ENCODE measurements at places on chromosomes 11 and 22.

- no peak for DNase-seq
- H3K27me3 ChIP-seq: no peaks in the 10 kb centered on the region
- H3K4me1 ChIP-seq: peaks cover 15% of the 10 kb centered on the region
- no peak overlapping the region for H3K4me3 ChIP-seq
Measured at GRCh38 chr11:67311556-67312082, 8.3 kb downstream of the SSH3 start.

DNA sequence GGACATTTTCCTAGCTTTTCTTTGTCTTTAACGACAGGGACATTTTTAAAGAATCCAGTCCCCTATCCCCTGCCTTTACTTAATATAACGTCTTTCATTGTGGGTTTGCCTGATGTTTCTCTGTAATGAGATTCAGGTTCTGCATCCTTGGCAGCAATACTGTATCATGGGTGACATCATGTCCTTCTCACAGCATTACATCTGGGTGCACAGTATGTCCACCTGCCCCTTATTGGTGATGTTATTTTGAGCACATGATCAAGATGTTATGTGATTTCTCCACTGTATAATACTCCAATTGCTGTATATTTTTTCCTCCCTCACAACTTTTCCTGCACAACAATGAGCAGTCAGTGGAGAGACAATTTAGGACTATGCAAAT is 9.7 kb upstream of the STK33 start:
- H3K27me3 ChIP-seq: peaks cover 26% of the 10 kb centered on the region
- H3K27ac ChIP-seq: no peak overlapping the region
- DNase-seq: no peak
- no peak overlapping the region for H3K4me3 ChIP-seq

GRCh38 chr11:66844496-66845142 is 1.4 kb downstream of the RCE1 start:
- no peak for DNase-seq
- peaks cover 22% of the 10 kb centered on the region for H3K36me3 ChIP-seq
- H3K27ac ChIP-seq: peak overlapping the region; percentile 94

DNA sequence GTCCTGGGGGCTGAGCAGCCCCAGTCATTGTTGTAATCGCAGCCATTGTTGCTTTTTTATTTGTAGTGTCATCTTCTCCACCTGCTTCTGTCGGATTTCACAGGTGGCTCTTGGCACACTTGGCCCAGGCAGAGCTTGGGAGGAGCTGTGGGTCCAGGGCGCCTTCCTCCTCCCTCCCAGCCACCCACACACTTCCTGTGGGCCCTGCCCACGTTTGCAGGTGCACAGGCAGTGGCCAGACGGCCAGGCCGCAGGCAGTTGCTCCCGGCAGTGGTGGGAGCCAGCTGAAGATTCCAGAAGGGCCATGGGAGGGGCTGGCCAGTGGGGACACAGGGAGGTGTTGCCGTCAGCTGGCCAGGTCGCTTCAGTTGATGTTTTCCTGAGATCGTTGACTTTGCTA is 1191.9 kb downstream of the BRD1 start:
- H3K27me3 ChIP-seq: no peaks in the 10 kb centered on the region
- H3K27ac ChIP-seq: no peak overlapping the region
- no peak for DNase-seq
- H3K36me3 ChIP-seq: no peaks in the 10 kb centered on the region
- peaks cover 12% of the 10 kb centered on the region for H3K4me1 ChIP-seq
- H3K4me3 ChIP-seq: no peak overlapping the region

GRCh38 chr22:47166446-47167016 is 404.1 kb downstream of the TBC1D22A start:
- DNase-seq: no peak
- no peaks in the 10 kb centered on the region for H3K27me3 ChIP-seq
- no peak overlapping the region for H3K4me3 ChIP-seq
- peaks cover 13% of the 10 kb centered on the region for H3K36me3 ChIP-seq

DNA sequence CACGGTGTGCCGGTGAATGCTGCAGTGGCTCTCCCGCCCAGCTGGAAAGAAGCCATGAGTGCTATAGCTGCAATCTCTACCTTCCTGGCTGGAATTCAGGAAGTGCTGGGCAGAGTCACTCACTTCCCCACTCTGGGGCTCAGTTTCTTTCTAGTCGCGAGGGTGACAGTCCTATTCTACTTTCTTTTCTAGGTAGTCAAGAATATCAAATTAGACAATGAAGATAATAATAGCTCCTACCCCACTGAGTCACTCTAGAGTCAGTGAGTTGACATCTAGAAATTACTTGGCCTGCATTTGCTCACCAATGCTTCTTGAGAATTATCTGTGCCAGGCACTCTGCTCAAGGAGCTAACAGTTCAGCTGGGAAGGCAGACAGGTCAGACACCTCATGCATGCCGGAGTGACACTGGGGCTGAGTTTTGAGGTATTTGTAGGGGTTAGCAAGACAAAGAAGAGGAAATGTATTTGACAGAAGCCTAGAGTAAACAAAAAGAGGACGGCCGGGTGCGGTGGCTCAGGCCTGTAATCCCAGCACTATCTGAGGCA is 3.2 kb downstream of the CENPM start:
- H3K4me3 ChIP-seq: peak overlapping the region; percentile 16
- peaks cover 64% of the 10 kb centered on the region for H3K36me3 ChIP-seq
- no peak overlapping the region for H3K27ac ChIP-seq
- H3K27me3 ChIP-seq: no peaks in the 10 kb centered on the region
- H3K4me1 ChIP-seq: peaks cover 64% of the 10 kb centered on the region

GRCh38 chr11:28566339-28567089 is 458.3 kb downstream of the METTL15 start:
- DNase-seq: peak; percentile 2
- no peak overlapping the region for H3K27ac ChIP-seq
- no peak overlapping the region for H3K4me3 ChIP-seq
- H3K27me3 ChIP-seq: peaks cover 9% of the 10 kb centered on the region
- peaks cover 2% of the 10 kb centered on the region for H3K4me1 ChIP-seq

- H3K4me1 ChIP-seq: no peaks in the 10 kb centered on the region
- H3K27me3 ChIP-seq: peaks cover 14% of the 10 kb centered on the region
- H3K27ac ChIP-seq: no peak overlapping the region
- DNase-seq: no peak
Measured at GRCh38 chr11:113567867-113568544, 92.8 kb upstream of the DRD2 start.

GRCh38 chr22:46895753-46896152 is 133.3 kb downstream of the TBC1D22A start:
- no peak overlapping the region for H3K4me3 ChIP-seq
- DNase-seq: no peak
- H3K27ac ChIP-seq: no peak overlapping the region

- no peak for DNase-seq
- H3K27me3 ChIP-seq: peaks cover 52% of the 10 kb centered on the region
- H3K36me3 ChIP-seq: no peaks in the 10 kb centered on the region
Measured at GRCh38 chr11:107609400-107610218, 18.7 kb downstream of the ELMOD1 start.

DNA sequence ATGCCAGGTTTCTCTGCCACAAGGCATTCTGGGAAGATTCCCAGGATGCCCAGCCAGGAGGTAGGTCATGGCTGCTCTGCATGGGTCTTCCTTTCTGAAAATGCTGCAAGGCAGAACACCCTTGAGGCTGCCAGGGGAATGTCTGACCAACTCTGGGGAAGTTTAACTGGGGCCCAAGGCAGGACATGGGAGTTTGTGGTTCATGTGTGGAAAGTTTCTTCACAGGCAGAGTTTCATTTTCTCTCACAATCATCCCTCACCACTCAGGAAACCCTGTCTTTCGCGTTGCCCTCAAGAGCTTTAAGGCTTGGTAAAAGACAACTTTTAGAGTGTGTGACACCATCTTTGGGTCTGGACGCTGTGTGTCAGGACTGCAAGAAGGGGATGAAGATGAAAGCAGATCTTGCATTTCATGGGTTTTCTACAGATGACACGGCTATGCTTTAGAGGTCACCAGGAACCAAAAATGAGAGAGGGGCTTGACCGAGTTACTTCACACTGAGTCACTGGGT is 133.5 kb downstream of the CD44 start:
- H3K27me3 ChIP-seq: no peaks in the 10 kb centered on the region
- peak overlapping the region; percentile 20 for H3K4me3 ChIP-seq
- H3K27ac ChIP-seq: peak overlapping the region; percentile 86

DNA sequence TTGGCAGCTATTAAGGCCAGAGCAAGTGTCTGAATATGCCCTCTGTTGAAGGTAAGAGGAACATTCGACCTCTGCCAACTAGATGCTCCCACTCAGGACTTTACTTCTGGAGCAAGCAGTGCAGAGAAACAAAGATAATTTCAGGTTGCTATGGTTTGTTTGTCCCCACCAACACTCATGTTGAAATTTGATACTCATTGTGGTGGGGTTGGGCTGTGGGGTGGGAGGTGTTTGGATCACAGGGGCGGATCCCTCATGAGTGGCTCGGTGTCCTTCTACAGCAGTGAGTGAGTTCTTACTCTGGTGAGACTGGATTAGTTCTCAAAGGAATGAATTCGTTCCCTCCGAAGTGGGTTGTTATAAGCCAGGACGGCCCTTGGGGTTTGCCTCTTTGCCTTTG is 12.0 kb downstream of the OR8A1 start:
- no peak overlapping the region for H3K4me3 ChIP-seq
- no peaks in the 10 kb centered on the region for H3K36me3 ChIP-seq
- no peak for DNase-seq
- no peaks in the 10 kb centered on the region for H3K4me1 ChIP-seq
- H3K27ac ChIP-seq: no peak overlapping the region
- H3K27me3 ChIP-seq: peaks cover 3% of the 10 kb centered on the region

DNA sequence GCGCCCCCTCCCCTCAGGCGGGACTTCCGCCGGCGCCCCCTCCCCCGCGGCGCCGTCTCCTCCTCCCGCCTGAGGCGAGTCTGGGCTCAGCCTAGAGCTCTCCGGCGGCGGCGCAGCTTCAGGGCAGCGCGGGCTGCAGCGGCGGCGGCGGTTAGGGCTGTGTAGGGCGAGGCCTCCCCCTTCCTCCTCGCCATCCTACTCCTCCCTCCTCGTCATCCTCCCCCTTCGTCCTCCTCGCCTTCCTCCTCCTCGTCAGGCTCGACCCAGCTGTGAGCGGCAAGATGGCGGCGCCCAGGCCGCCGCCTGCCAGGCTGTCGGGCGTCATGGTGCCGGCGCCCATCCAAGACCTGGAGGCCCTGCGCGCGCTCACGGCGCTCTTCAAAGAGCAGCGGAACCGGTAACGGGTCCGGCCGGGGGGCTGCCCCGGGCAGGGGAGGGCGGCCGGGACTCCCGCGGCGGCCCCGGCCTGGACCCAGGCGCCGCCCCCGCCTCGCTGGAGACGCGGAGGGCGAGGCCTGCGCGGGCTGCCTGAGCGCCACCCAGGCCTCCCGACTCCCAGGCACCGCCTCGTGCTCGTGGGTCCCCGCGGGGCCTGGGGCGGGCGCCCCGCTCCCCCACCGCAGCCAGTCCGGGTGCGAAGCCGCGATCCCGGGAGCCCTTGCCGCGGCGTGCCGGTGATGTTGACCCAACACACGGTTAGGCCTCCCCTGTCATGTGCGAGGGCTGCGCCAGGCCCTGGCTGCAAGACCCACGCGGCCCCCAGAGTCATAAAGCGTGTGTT is at the start of gene ATXN10:
ATXN10 (plus strand) TSS at position 52 of the 781 bp plus-strand sequence; CDS start at position 282, 230 bp downstream.
- peak within 1 kb of the TSS; percentile 86 for H3K27ac ChIP-seq
- peak within 1 kb of the TSS; percentile 93 for H3K4me3 ChIP-seq

DNA sequence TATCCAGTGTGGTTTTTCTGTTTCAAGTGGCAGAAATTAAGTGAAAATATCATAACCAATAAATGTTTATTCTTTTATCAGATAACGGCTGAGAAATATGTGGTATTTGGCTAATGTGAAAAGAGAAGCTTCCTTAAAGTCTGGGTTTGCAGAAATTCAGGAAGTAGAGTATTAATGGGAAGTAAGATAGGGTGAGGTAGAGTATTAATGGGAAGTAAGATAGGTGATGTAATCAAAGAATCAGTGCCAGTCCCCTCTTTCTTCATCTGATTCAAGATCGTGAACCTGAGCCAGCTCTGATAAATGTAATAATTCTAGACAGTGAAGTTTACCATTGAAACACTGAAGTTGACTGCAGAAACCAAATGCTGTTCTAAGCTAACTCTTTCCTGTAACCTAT is 30.9 kb downstream of the TRPC6 start:
- no peak for DNase-seq
- H3K36me3 ChIP-seq: no peaks in the 10 kb centered on the region
- no peaks in the 10 kb centered on the region for H3K27me3 ChIP-seq
- no peaks in the 10 kb centered on the region for H3K4me1 ChIP-seq

DNA sequence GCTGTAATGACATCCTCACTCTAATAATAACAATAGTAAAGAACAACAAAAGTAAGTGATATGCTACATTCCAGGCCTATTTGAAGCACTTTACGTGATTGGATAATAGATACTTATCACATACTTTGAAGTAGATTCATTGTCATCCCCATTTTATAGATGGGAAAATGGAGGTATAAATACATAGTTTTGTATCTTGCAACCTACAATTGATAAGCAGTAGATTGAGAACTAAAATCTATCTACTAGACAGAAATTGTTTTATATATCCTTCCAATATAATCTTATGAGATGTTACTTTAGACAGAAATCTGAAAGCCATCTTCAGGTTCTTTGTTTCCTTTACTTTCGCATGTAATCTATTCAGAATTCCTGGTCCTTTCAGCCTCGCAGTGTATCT is 104.6 kb upstream of the CD44 start:
- no peak for DNase-seq
- no peak overlapping the region for H3K27ac ChIP-seq
- no peak overlapping the region for H3K4me3 ChIP-seq
- H3K4me1 ChIP-seq: peaks cover 40% of the 10 kb centered on the region
- peaks cover 3% of the 10 kb centered on the region for H3K27me3 ChIP-seq
- peaks cover 8% of the 10 kb centered on the region for H3K36me3 ChIP-seq

- H3K27ac ChIP-seq: no peak overlapping the region
- no peak overlapping the region for H3K4me3 ChIP-seq
- no peaks in the 10 kb centered on the region for H3K36me3 ChIP-seq
- DNase-seq: no peak
Measured at GRCh38 chr11:113553235-113553634, 78.0 kb upstream of the DRD2 start.

DNA sequence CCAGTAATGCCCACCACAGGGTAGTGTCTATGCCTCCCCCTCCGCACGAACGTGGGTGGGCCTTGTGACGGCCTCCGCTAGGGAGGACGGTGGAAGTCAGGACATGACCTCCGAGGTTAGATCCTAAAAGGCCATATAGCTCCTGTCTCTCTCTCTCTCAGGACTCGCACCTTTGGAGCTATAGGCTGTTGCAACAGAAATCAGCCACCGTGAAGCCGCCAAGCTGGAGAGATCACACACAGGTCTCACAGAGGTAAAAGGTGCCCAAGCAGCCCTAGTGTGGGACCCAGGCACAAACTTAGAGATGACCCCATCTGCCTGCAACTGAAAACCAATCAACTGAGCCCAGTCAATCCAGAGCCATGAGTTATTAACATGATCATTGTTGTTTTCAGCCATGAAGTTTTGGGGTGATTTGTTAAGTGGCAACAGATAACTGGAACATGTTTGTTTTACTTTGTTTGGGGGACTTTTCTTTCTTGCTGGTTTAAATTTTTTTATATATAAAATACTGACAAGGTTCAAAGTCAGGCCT is 7.4 kb upstream of the NAP1L4 start:
- peaks cover 21% of the 10 kb centered on the region for H3K36me3 ChIP-seq
- H3K27ac ChIP-seq: no peak overlapping the region
- H3K27me3 ChIP-seq: no peaks in the 10 kb centered on the region
- no peak overlapping the region for H3K4me3 ChIP-seq

GRCh38 chr11:103525069-103525468 is 415.8 kb downstream of the DYNC2H1 start:
- H3K27me3 ChIP-seq: no peaks in the 10 kb centered on the region
- H3K27ac ChIP-seq: no peak overlapping the region
- H3K4me1 ChIP-seq: no peaks in the 10 kb centered on the region
- H3K36me3 ChIP-seq: no peaks in the 10 kb centered on the region
- H3K4me3 ChIP-seq: no peak overlapping the region

- DNase-seq: no peak
- no peak overlapping the region for H3K4me3 ChIP-seq
- no peak overlapping the region for H3K27ac ChIP-seq
- H3K4me1 ChIP-seq: no peaks in the 10 kb centered on the region
- no peaks in the 10 kb centered on the region for H3K36me3 ChIP-seq
Measured at GRCh38 chr11:58165504-58166106, 23.3 kb upstream of the OR9Q2 start.
